ENCODE measurements at places on chromosomes 3 and 15.

DNA sequence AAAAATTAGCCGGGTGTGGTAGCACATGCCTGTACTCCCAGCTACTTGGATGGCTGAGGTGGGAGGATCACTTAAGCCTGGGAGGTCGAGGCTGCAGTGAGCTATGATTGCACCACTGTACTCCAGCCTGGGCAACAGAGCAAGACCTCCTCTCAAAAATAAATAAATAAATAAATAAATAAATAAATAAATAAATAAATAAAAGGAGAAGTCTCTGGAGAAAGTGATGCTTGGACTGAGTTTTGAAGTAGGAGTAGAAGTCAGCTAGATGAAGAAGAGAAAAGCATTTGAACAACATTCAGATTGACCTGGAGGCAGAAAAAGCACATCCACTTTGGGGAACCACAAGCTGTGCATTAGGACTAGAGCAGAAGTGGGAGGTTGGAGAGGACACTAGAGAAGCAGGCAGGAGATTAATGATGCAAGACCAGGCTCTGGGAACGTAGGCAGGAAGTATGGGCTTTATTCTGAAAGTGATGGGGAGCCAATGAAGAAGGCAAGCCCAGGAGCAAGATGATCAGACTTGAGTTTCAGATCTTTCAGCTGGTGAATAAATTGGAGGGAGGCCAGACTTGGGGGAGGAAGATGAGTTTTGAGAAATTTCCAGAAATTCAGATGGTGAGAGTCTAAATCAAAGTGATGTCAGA, 48.7 kb downstream of the KLHL6 start:
- DNase-seq: no peak

DNA sequence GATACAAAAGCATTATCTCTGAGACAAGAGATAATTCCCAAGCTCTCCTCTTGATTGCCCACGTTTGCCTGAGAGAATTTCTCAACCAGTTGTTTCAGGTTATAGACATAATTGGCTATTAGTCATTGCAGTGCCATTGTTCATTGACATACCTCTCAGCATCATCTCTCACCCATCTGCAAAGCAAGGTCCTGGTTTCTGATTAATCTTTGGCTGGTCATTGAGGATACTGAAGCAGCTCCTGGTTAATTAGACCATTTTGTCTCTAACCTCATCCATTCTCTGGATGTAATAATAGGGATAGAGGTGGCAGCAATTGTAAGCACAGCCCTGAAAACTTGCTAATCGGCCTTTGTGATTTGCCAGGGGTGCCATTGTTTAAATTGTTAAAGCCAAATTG, 104.2 kb downstream of the CNTN6 start:
- DNase-seq: no peak

GRCh38 chr15:78930577-78931388, 14.1 kb downstream of the CTSH start:
- DNase-seq: no peak

- DNase-seq: no peak
These were observed 14.5 kb downstream of the NCBP2 start for GRCh38 chr3:196927571-196928453.

DNA sequence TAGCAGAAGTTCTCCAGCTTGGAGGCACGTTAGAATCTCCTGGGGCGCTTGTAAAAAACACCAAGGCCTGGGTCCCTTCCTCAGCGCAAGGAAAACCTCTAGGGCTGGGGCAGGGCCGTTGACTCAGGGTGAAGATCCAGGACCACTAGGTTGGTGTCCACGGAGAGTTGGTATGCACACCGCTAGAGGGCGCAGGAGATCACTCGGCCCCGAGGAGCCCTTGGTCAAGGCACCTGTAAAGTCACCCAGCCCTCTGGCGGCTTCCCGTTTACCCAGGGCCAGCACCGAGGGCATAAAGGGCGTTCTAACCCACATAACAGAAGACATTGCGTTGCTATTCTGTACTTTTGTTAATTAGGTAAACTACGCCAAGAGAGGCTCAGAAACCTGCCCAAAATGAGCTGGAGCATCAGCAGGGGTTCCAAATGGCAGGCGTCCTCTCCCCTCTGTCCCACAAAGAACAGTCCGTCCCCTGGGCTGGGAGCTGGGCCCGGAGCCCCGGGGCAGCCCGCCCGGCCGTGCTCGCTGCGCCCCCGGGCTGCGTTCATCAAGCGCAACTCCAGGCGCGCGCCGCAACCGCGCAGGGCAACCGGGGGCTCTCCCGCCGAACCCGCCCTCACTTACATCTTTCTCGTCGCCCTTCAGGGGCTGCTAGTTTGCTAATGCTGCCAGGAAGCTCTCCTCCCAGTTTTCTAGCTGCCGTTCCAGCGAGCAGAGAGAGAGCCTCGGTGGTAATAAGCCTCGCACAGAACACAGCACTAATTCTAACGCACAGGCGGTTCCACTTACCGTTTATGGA, 332.1 kb downstream of the ARRDC4 start:
- no peak for DNase-seq

GRCh38 chr15:50857763-50858162, 50.7 kb upstream of the AP4E1 start:
- no peak for DNase-seq

- no peak for DNase-seq
These were observed 327.5 kb downstream of the ARPP21 start for GRCh38 chr3:35966629-35967464.

DNA sequence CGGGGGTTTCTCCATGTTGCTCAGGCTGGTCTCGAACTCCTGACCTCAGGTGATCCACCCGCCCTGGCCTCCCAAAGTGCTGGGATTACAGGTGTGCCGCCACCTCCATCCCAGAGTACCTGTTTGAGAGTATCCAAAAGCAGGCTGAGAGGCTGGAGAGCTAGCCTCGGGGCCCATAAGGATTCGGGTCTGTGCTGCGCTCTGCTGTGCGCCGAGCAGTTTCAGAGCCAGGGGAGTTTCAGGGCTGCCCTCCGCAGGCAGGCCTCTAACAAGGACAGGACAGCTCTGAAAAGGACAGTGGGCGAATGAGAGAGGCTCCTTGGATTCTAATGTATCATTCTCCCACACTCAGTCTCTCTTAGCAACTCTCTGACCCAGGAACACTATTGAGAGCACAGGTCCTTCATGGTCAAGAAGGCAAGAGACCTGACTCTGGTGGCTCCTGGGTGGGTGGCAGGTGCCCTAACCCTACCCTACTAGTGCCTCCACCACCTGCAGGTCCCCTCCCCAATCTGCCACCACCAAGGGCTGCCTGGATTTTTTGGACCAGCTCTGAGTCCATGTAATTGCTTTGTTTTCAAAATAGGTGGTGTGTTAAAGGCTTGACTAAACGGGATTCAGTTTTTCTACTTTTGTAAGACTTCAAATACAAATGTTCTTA, 27.8 kb downstream of the MAGEF1 start:
- no peak for DNase-seq

DNA sequence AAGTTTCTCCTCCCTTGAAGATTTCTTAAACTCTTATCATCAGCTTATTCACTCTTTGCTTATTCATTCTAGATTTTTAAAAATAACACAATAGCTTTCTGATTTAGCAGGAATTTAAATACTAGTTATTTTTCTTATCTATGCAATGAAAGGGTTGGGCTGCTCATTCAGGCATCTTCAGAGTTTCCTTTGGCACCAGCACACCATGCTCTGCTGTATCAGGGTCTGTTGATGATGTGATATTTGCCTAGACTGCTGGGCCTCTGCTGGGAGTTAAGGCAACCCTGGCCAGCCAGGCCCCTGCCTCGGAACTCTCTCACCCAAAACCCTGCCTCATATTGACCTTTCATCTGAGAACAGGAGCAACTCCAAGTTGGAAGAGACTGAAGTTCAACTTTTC, 35.0 kb downstream of the DRD3 start:
- no peak for DNase-seq

DNA sequence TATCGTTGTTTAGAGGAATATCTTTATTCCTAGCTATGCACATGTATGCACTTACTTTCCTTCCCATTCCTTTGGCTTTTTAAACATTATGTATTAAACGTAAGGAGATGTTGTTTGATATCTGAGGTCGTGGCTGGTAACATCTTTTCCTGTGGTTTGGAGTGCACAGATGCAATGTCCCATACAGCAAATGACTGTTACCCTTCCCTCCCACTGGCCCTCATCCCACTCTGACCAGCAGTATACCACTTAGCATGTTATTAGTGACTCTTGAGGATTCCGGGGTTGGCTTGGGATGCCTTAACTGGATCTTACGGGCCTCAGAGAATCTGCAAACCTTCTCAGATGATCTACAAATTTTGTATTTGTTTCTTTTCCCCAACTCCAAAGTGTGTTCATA, 34.5 kb downstream of the TGFBR2 start:
- no peak for DNase-seq

- no peak for DNase-seq
These were observed 106.2 kb upstream of the UBE3A start for GRCh38 chr15:25545017-25545416.

DNA sequence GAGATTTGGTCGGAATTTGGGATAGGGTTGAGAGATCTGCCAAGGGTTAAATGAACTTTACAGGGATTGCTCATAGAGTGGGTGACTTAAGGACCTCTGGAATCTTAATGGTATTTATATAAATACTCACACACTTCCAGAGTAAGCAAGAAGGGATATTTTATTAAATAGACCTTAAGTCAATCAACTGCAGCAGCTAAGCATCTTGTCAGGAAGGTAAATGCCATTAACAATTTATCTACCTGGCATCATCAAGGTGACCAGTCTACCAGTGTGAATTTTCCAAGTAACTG, 123.9 kb downstream of the FEZF2 start:
- no peak for DNase-seq

DNA sequence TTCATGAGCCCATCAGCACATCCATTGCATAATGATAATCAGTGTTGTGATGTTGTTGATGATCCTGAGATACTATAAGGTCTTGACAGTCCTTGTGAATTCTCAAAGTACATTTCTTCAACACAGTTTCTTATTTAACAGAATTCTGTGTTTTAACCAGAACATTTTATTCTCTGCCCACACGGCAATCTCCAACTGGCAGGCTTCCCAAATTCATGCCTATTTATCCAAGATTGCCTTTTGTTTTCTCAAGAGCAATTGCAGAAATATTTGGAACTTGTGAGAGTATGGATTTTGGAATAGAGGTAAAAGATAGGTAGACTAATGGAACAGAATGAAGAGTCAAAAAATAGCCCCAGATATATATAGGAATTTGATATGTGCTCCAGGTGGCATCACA, 116.0 kb downstream of the UACA start:
- no peak for DNase-seq

- no peak for DNase-seq
These were observed 60.1 kb downstream of the RAD18 start for GRCh38 chr3:8903191-8903590.

DNA sequence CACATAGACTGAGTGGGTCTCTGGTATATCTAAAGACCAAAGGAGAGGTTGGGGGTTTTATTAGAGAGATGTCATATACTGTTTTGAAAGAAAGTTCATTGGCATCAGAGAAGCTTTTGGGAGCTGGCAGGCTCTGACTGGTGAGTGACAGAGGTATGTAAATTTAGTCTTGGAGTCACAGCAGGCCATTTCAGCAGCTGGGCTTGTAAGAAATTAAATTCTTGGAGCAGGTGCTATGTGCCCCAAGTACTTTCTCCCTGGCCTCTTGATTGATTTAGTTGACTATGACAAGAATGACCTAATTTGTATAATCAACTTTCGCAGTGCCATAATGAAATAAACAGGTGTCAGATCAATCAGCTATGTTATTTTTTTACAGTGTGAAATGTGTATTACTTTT, 47.8 kb upstream of the CDAN1 start:
- no peak for DNase-seq

DNA sequence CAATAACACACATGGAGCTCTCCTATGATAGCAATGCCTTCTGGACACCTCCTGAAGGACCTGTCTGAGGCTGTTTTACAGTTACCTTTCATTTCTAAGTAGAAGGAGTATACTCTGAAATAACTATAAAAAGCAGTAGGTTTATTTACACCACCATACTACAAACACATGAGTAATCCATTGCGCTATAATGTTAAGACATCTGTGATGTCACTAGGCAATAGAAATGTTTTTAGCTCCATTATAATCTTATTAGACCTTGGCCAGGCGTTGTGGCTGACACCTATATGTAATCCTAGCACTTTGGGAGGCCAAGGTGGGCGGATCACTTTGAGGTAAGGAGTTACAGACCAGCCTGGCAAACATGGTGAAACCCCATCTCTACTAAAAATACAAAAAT, 24.7 kb downstream of the PXK start:
- no peak for DNase-seq

DNA sequence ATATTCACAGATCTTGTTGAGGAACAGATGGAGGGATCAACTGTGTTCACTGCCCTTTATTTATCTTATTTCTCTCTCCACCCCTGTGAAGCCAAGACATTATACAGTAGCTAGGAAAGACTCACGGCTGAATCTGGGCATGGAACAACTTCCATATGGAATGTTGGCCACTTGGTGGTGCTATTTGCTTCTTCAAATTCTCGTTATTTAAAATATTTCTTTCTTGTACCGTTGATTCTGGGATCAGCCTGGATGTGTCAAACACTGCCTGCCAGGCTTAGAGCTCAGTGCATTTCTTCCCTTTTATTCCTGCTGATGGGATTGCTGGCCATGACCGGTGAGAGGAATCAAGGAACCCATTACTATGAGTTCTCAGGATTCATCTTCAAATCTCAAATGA, 17.5 kb upstream of the GASK1A start:
- DNase-seq: no peak

GRCh38 chr3:16369276-16369675, 104.3 kb downstream of the OXNAD1 start:
- DNase-seq: no peak

- no peak for DNase-seq
These were observed 117.3 kb downstream of the RPL22L1 start for GRCh38 chr3:170752571-170753155.

DNA sequence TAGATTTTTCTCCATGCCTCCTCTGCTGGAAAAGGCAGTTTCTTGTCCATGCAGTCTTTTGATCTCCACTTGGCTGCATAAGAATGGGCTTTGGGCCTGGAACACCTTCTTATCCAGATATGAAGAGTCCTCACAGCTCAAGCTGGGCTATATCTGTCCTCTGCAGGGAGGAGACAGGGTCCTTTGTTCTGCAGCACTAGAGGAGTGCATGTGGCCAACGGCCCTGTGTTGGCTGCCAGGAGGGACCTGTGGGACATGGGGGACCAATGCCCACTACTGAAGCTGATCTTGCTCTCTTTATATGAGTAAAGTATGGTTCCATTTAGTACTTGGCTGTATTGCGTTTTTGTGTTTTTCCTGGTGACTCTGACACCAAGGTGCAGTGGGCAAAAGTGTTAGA, 157.3 kb upstream of the ABI3BP start:
- no peak for DNase-seq

- no peak for DNase-seq
These were observed 54.6 kb upstream of the SSR3 start for GRCh38 chr3:156609546-156609945.

DNA sequence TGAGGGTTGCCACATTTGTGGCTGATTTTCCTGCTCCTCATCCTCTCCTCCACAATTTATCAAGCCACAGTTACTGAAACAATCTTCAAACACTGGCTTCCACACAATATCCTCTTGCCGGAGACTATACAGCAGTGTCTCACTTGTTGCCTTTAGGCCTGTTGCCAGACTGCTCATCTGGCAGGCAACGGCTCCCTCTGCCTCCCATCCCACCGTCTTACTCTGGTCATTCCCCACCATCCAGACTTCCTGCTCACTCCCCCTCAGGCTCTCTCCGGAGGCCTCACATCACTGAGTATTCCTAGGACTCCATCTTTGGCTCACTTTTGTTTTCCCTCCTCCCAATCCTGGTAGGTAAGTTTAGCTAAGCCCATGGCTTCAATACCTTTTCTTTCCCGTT, 301.9 kb downstream of the IL20RB start:
- no peak for DNase-seq

- DNase-seq: no peak
These were observed 2.3 kb upstream of the CYP1A2 start for GRCh38 chr15:74746389-74746788.
